NCI-H524 treated with DMSO at 0.1 percent for 48 hours (cell line): ENCODE measurements at places on chromosomes 6 and 20.

DNA sequence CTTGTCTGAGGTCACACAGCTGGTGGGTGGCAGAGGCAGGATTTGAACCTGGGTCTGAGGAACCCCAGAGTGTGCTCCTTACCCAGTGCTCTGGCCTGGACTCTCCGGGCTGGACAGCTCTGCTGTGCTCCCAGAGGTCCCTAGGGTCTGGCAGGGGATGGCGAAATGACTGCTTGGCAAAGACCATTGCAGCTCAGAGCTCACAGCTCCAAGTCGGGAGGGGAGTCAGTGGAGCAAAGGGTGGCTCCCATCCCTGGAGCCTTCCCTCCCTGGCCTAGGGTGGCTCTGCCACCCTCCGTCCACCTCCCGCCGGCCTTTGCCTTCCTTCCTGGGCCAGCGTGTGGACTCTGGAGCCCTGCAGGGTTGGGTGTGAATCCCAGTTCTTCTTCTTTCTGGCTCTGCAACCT lies 17.5 kb downstream of the CEBPB start:
- DNase-seq = no peak

GRCh38 chr20:58718121-58718563 lies 25.5 kb downstream of the NPEPL1 start:
- no peak for DNase-seq

GRCh38 chr20:4117158-4117740 lies 101.9 kb upstream of the RNF24 start:
- DNase-seq = no peak

GRCh38 chr20:11581271-11581670 lies 336.4 kb upstream of the BTBD3 start:
- DNase-seq = no peak

DNA sequence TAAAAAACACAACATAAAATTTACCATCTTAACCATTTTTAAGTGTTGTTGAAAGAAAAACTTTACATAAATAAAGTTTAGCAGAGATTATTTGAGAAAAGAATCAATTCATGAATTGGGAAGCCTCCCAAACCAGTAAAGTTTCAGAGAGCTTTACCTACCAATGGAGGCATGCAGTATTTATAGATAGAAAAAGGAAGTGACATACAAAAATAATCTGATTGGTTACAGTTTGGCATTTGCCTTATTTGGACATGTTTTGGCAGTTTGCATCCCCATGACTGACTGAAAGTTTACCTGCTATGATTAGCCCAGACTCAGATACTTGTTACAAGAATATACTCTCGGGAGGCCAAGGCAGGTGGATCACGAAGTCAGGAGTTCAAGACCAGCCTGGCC lies 3.7 kb upstream of the CMTR1 start:
- no peak for DNase-seq

DNA sequence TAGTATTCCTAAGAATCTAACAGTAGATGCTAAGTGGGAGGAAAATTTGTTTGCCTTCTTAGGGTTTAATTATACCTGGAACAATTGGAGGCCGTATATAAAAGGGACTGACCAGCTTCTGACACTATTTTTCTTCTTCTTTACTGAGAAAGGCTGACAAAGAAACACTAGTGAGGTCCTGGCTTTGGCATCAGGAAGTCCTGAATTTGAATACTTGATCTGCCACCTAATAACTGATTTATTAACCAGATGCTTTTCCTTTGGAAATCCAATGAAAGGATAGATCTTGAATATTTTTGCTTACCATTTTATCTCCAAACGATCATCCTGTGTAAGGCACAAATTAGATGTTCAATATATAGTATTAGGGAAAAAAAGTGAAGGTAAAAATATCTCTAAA lies 382.5 kb downstream of the CENPW start:
- DNase-seq = no peak

DNA sequence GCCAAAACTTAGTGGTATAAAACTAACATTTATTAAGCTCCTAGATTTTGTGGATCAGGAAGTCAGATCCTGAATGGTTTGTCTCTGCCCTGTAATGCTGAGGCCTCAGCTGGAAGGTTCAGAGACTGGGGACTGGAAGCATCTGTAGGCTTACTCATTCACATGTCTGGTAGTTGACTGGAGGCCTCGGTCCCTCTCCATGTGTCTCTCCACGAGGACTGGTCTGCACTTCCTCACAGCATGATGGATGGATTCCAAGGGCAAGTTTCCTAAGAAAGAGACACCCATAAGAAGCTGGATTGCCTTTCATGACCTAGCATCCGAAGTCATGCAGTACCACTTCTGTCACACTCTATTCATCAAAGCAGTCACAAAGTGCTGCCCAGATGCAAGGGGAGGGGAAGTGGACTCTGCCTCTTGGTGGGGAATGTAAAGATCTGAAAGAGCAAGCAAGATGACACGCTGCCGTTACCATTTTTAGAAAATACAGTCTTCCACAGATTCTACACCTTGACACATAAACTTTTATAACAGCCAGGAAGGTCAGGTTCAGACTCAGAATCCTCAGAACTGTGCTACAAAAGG lies 17.2 kb upstream of the MDGA1 start:
- DNase-seq = no peak

DNA sequence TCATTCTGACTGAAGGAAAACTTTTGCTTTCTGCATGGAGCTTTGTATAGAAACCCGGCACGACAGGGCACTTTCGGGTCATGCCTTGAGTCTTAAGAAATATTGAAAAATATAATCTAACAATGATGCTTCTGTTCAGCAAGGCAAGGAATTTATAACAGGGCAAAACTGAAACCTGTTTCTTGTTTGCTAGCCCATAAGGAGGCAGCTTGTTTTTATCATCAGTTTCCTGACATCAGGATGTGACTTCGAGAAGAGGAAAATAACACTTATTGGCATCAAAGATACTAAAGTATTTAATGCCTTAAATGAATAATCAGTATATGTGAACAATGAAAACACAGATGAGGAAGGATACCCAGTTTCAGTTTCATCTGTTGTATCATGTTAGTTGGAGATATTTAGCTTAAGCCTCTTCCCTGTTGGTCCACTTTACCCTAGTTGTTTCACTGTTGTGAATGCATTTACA lies 146.5 kb downstream of the CDKAL1 start:
- DNase-seq = no peak

DNA sequence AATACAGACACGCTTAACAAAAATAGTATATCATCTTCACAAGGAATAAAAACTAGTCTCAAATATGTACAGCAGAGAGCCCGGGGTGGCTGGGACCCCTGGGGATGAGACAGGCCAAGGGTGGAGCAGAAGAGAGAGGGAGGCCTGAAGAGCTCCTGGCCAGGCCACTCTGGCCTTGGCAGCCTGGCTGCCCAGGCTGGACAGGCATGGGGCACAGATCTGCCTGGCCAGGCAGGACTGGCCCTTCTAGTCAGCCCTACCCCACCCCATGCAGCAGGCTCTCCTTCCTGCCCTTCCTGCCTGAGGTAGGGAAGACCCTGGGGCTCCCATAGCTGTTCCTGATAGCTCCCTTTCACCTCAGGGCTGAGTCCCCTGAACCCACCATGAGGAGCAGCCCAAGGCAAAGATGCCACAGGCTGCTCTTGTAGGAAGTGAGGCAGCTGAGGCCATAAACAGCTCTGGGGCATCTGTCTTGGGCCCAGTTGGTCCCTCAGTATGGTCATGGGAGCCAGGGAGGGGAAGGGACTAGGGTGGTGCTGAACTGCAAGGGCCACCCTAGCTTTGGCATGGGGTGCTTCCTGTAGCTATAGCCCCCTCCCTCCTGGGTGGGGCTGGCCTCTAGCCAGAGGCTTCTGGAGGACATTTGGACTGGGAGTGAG lies 27.1 kb downstream of the COX4I2 start:
- DNase-seq = no peak

DNA sequence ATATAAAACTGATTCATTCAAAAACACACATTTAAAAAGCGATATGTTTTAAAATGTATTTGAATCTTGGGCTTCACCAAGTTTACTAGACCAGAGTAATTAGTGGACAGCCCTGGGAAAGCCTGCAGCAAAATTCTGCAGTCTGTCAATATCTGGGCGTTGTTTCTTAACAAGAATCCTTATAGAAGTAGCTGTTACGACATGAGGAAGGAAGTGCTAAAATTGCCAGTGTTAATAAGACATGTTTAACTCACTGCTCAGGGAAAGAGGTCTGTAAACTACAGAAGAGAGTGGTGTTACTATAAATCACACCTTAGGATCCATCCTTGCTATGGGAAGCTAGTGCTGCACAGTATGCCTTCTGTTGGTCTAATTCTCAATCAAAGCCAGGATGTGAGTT lies 120.6 kb downstream of the TBX18 start:
- DNase-seq = no peak

- no peak for DNase-seq
These were observed 4.6 kb upstream of the MYB start for GRCh38 chr6:135176464-135176863.

DNA sequence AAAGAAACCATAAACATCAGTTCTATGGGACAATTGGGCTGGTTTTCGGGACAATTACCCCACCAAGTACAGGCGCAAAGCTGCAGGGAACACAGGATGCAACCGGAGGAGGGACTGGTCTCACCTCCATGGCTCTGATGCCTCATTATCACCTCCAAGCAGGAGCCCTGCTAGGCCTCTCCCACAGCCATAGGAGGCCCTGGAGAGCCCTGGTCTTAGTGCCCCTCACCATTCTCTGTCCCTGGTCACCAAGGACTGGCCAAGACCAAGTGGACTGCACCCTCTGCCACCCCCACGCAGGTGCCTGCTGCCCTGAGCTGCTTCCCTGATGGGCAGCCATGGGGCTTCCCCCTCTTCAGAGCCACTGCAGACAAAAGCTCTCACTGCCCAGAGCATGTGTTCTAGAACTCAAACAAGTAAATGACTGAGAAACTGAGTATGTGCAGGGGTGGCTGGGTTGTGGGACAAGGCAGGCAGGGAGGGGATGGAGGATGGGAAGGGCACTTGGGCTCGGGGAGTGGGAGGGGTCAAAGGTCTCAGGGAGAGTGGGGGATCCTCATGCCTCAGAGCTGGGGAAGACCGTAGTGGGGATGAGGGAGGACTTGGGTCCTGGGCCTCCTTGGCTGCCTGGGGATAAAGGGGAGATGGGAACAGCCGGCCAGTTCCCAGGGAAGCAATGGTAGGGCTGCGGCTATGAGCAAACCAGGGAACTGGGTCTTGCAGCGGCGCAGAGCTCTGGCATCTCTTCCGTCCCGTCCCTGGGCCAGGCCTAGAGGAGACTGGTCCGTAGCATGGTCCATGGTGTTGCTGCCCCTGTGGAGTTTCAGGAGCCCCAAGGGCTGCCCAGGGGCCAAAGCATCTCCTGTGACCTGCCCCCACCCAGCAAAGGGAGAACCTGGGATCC lies 435.1 kb downstream of the PREX1 start:
- DNase-seq = no peak

DNA sequence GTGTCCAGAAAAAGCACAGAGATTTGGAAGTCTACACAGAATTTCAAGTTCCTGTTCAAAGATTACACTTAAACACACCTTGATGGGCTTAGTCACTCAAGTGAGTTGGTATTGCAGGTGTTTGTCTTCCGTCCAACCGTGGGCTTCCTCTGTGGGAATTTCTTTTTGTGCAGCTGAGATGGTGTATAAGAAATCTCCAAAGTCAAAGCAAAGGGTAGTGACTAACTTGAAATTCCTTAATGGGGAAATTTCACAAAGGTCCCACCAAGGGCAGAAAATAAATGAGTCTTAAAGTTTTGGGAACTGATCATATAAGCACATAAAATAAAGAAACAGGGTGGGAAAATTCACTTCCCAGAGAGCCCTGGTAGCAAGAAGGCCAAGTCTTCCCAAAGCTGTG lies 102.0 kb upstream of the TNFAIP3 start:
- no peak for DNase-seq

- DNase-seq = no peak
These were observed 238.7 kb upstream of the SOX4 start for GRCh38 chr6:21354805-21355238.

DNA sequence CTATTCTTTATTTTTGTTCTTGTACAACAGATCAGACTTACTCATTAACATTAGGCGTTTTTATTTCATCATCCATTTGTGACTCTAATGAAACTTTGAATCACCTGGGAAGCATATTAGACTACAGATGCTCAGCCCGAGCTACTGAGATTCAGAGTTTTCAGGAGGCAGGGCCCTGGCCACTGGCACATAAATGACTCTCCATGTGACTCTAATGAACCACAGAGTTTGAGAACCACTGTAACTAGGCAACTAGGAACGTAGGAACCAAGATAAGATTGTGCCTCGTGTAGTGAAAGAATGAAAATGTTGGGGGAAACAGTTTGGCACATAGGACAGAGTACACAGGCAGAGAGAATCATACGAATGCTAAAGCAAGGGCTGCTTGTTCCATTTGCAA lies 405.9 kb upstream of the BTBD3 start:
- DNase-seq = no peak

- DNase-seq = no peak
These were observed 668.9 kb upstream of the CITED2 start for GRCh38 chr6:140043357-140043756.

- no peak for DNase-seq
These were observed 593 bp upstream of the RALGAPB start for GRCh38 chr20:38471987-38472512.

DNA sequence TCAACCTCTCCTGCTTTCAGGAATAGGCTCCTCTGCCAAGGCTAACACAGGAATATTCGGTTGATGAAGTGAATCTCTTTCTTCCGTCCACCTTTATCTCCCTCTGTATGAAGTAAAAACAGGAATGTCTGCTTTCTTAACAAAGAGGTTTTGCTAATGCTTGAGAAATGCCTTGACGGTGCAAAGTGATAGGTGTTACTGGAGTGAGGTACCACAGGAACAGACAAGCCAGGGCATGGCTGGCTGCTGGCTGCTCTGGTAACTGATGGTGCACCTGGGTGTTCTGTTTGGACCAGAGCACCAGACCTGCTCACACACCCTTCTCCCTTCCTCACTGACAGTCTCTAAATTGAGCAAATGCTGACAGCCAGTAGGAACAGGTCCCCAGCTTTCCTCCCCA lies 174.0 kb upstream of the FBXL4 start:
- DNase-seq = no peak

GRCh38 chr6:42996513-42996912 lies 12.1 kb downstream of the PPP2R5D start:
- no peak for DNase-seq

- DNase-seq = no peak
These were observed 26.4 kb downstream of the COX4I2 start for GRCh38 chr20:31663838-31664695.

- DNase-seq = peak; percentile 12
These were observed 21.7 kb downstream of the VPS52 start for GRCh38 chr6:33249732-33250630.
